Stimulated activated CD4-positive, alpha-beta T cell treated with anti-CD3 and anti-CD28 coated beads, TNF-alpha, amount 100 ng/mL, for 48 hours (primary cell): ENCODE measurements at places on chromosomes 1 and 21.

DNA sequence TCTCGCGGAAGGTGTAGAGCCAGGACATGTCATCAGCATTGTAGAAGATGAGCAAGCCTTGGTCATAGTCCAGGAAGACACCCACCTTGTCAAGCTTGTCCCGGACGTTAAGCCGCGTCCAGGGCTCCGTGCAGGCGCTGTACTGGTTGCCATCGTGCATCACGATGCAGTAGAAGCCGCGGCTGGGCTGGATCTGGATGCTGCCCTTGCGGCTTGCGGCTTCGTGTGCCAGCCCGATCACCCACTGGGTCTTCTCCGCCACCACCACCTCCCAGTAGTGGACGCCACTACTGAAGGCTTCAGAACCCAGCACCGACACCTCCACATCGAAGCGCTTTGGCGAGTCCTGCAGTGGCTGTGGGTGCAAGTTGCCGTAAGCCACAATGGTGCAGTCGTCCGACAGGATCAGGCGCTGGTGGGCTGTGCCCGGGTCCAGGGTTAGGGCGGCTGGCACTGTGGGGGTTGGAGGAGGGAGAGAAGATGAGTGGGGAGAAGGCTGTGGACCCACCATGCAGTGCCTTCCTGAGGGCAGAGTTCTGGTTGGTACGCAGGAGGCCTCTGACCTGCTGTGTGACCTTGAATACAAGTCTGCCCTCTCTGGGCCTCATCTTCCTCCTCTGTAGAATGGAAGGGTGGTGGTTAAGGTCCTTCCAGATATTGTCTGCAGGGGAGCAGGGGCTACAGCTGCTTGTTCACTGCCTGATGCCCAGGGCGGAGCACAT, 34.4 kb downstream of the TRIM62 start:
- no peak for DNase-seq

DNA sequence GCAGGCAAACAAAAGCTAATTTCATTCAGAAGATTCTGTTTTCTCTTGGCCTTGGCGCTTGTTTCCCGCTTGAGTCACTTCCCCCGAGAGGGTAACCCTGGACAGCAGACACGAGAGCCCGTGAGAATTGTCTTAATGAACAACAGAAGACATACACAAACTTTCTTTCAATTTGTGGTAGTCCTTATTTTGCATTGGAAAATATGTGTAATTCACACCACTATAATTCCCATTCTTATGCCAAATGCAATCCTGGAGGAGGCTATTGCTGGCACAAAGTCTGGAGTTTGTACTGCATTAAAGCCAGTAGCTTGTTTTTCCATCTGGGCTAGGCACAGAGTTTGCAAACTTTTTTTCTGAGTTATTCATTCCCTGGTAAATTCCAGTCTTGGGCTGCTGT, 109.8 kb upstream of the IVNS1ABP start:
- no peak for DNase-seq

GRCh38 chr1:160756849-160757201, 17.8 kb downstream of the SLAMF7 start:
- DNase-seq: no peak

DNA sequence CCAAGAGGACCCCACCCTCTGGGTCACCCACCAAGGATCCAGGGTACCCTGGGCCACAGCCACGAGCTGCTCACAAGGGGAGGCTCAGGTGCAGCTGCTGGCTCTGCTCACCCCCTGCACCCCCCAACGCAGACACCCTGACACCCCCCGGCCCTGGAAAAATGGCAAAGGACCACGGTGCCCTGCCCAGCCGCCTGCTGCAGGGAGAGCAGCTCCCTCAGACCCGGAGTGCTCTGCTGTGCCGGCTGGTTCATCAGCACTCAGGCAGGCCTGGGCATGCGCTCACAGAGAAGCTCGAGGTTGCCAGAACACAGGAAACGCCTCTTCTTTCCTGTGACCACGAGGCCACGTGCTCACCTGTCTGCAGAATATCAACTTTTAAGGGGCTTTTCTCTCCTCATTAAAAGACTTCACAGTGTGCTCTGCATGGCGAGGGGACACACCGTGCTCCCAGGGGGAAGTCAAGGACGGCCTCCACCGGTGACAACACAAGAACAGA, 4.3 kb upstream of the C1QTNF12 start:
- peak; percentile 56 for DNase-seq

DNA sequence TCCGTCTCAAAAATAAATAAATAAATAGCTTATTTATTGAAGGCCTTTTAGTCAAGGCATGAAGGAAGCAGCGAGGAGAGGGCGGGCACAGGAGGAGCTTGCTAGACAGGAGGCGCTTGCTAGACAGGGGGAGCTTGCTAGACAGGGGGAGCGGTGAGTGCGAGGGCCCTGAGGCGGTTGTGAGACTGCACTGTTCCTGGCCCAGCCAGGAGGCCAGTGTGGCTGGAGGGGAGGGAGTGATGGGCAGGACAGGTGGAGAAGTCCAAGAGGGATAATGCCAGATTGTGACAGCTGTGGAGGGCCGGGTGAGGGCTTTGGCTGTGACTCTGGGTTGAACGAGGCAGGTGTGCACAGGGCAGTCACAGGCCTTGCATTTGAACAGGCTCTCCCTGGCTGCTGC, 18.2 kb downstream of the KIF17 start:
- no peak for DNase-seq

DNA sequence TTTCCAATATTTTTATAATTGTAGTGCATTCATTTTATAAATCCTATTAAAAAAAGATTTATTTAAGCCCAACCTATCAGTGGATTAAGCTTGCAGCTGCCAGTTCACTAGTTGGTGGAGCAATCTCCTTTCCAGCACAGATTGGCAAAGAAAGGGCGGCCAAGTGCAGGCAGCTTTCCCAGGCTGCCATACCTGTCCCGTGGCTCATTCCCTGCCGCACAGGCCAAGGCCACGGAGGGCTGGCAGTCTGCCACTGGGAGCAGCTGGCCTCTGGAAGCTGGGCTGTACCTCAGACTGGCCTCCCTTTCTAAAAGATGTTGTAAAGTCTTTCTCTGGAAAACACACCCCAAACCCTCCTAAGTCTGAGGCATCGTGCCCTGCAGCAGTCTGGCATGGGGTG, 74.2 kb downstream of the SIM2 start:
- no peak for DNase-seq

DNA sequence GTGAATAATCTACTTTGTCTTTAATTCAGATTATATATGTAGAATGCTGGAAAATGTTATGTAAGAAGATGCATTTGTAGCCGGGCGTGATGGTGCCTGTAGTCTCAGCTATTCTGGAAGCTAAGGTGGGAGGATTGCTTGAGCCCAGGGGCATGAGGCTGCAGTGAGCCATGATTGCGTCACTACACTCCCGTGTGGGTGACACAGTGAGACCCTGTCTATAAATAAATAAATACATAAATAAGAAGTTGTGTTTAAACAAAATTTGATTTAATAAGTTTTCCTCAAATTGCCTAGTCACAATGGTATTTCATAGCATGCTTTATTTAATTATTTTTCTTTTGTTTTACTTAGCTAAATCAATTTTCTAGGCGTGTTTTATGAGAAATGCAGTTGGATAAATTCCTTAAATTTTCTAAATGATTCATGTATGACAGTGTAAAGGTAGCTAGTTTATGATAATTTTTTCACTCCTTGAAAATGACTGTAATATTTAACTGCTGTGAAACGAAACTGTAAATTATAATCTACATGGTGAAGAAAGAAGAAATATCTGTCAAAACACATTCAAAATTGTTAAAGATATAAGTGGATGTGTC, 232.6 kb downstream of the SRGAP2C start:
- DNase-seq: no peak

GRCh38 chr1:241706257-241706656, 54.2 kb downstream of the WDR64 start:
- no peak for DNase-seq

DNA sequence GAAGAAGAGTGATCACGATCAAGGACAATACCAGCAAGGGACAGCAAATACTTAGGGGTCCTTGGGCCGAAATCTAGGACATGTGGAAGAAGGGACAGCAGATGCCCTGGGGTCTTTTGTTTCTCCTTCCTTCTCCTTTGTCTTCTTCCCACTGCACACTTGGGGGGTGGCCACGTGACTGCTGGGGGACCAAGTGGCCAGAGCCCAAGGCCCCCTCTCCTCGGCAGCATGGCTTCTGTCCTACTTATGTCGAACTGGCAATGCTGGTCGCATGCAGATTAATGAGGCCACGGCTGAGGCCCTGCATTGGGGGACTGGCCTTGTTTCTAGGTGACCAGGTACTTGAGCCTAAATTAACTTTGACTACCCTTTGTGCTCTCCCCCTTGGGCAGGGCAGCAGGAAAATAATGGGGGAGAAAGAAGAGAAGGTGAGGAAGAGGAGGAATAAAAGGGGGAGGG, 83.0 kb downstream of the GRIK3 start:
- DNase-seq: no peak

GRCh38 chr1:203306089-203306964, 1.0 kb downstream of the BTG2 start:
- no peak for DNase-seq

DNA sequence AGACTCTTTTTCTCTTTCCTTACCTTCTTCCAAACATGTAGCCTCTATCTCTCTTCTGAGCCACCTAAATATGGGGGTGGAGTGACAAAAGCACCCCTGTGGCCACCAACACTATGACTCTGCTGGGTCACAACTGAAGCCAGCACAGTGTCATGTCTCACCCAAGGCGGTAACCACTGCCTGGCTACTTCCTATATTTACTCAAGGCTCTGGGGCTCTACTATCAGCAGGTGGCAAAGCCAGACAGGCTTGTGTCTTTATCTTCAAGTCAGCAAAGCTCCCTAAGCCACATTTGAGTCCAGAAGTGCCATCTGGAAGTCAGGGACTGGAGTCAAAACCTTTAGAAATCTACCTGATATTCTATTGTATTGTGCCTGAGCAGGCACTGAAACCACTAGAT, 1515.2 kb downstream of the PLA2G4A start:
- DNase-seq: no peak

- no peak for DNase-seq
These were observed 511 bp upstream of the INPP5B start for GRCh38 chr1:37947364-37947763.
